Activated CD4-positive, alpha-beta T cell treated with anti-CD3 and anti-CD28 coated beads, Interleukin-2, amount 50 U/mL, for 24 hours (primary cell): ENCODE measurements at places on chromosomes 12 and 14.
A peak's percentile ranks its signal among the peaks of the same experiment; 100 is the strongest.

GRCh38 chr12:37565112-37565511, 751.5 kb upstream of the ALG10B start:
- DNase-seq, result no peak

- no peak for DNase-seq
Measured at GRCh38 chr14:97306133-97306759, 509.1 kb downstream of the VRK1 start.

DNA sequence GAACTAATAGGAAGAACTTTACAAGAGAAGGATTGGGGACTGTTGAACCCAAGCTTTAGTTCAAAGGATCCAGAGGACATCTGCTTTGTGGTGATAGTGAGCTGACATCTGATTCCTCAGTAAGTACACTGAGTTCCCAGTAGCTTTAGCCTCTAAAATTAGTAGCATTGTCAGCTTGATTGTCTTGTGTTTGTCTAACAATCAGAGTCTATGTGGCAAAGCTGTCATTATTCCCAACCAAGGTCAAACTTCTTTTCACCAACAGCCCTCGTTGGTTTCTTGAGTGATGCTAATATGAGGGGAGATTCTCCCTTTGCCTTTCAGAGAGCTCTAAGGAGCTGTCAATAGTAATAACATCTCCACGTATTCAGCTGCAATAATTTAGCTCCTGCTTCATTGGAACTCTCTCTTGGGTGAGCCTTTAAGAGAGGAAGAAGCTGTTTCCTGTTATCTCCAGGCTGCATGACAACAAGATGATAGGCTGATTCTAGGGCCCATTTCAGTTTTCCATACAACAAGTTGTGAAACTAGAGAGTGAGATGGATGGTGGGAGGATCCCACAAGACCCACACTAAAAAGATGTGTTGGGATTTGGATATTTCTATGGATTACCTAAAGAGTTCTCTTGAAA, 46.7 kb downstream of the TGFB3 start:
- no peak for DNase-seq

DNA sequence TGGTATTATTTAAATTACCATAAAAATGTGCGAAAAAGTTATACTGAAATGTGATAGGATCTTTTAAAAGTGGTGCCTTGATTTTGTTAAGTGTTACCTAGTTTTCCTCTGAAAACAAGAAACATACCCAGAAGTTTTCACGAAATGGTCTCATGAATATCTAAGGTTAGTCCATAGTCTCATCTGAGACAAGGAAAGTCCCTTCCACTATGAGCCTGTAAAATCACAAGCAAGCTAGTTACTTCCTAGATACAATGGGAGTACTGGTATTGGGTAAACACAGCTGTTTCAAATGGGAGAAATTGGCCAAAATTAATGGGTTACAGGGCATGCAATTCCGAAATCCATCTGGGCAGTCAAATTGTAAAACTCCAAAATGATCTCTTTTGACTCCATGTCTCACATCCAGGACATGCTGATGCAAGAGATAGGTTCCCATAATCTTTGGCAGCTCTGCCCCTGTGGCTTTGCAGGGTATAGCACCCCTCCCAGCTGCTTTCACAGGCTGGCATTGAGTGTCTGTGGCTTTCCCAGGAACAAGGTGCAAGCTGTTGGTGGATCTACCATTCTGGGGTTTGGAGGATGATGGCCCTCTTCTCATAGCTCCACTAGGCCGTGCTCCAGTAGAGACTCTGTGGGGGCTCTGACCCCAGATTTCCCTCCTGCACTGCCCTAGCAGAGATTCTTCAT, 271.4 kb downstream of the NAV3 start:
- no peak for DNase-seq

GRCh38 chr12:110640275-110641025, 26.5 kb downstream of the TCTN1 start:
- DNase-seq, result no peak

DNA sequence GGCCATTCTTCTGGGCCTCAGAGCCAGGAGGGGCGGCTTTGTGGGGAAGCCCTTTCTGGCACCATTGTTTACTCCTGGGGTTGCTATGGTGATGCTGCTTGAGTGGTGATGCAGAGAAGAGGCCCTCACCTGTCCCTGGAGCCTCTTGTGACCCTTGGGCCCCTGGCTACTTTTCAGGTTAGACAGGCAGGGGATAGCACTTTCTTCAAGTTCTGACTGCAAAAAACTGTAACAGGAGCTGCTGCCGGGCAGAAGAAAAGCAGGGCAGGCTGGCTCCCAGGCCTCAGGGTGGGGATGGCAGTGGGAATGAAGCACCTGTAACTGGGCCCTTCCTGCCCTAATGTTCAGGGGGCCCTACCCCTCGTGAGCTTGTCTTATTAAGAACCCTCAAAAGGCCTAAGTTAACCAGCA, at the start of gene TEX52:
TSS of gene TEX52 (minus strand) at position 19 of the 411 bp plus-strand sequence. CDS start at position 6, 13 bp downstream.
- no peak for DNase-seq

- DNase-seq, result no peak
Measured at GRCh38 chr14:73424453-73424852, 33.9 kb downstream of the NUMB start.

- no peak for DNase-seq
Measured at GRCh38 chr12:94768398-94769046, 118.2 kb upstream of the TMCC3 start.

DNA sequence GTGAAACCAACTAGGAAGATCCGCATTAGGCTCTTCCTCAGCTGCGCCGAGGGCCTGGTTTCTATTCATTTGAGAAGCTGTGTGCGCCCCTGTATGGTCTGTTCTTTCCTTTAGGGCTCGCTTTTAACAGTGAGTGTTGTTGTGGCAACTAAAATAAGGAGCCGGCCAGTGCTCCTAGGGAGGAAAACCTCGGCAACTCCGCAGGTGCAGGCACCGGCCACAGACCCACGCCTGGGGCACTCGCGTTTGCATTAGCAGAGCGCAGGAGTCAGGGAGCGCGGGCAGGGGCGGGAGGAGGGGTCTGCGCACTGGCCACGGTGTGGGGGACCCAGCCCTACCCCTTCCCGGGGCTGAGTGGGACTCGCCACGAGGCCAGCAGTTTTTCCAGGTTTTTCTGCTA, 50.5 kb downstream of the STX2 start:
- no peak for DNase-seq

DNA sequence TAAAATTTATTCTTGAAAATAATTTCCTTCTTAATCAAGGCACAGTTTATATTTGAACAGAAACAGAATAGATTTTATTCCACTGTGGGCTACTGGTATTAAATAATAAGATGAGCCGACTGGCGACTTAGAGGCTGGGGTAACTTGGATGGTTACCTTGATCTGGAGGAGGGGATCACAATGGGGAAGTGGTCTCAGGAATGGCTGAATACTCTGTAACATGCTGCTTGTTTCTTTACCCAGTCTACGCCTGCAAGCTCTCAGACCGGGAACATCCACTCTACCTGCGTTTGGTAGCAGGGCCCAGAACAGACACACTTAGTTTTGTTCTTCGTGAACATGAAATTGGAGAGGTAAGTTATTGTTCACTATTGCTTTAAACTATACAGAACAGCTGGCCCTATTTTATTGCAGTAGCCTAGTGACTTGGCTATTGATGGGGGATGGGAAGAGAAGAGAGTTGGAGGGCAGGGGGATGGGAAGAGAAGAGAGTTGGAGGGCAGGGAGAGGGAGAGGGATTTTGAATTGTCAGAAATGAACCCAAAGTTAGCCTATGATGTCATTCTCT, 67.9 kb downstream of the GNS start:
- DNase-seq, result no peak

DNA sequence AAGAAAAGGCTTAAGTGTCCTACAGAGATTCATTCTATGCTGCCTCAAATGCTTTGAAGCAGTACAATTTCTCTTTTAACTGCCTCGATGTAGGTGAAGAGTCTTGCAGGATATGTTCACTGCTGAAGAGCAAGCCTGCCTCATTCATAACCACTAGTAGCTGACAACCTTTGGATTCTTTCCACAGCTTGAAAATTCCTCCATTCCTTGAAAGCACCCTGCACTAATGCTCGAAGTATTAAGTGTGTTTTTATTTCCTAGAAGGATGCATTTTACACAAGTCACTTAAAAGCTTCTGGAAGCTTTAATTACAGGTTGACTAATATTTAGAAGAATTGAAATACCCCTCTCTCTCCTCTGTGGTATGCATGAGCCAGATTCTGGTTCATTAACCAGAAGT, 429.4 kb downstream of the DIO2 start:
- DNase-seq, result no peak

- no peak for DNase-seq
Measured at GRCh38 chr12:6367065-6367968, 8.0 kb downstream of the SCNN1A start.

DNA sequence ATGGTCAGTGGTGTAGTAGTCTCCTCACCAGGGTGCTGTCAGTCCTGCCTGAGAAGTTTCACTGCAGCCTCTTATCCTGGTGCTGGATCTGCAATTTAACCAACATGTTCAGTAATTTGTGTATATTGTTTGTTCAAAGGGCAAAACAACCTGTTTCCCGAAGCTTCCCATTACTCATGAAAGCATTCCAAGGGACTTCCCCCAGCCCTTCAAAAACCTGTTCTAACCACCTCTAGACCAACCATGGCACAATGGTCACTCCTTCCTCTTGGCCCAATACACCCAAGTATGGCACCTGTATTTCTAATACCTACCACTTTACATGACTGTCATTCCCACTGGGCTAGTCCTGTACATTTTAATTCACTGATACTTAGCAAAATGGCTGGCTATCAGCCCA, 12.1 kb downstream of the CKAP4 start:
- DNase-seq, result no peak

- no peak for DNase-seq
Measured at GRCh38 chr12:131962069-131962468, 12.3 kb downstream of the EP400 start.

- peak; percentile 79 for DNase-seq
Measured at GRCh38 chr14:21308479-21309237, 28.8 kb downstream of the RPGRIP1 start.

DNA sequence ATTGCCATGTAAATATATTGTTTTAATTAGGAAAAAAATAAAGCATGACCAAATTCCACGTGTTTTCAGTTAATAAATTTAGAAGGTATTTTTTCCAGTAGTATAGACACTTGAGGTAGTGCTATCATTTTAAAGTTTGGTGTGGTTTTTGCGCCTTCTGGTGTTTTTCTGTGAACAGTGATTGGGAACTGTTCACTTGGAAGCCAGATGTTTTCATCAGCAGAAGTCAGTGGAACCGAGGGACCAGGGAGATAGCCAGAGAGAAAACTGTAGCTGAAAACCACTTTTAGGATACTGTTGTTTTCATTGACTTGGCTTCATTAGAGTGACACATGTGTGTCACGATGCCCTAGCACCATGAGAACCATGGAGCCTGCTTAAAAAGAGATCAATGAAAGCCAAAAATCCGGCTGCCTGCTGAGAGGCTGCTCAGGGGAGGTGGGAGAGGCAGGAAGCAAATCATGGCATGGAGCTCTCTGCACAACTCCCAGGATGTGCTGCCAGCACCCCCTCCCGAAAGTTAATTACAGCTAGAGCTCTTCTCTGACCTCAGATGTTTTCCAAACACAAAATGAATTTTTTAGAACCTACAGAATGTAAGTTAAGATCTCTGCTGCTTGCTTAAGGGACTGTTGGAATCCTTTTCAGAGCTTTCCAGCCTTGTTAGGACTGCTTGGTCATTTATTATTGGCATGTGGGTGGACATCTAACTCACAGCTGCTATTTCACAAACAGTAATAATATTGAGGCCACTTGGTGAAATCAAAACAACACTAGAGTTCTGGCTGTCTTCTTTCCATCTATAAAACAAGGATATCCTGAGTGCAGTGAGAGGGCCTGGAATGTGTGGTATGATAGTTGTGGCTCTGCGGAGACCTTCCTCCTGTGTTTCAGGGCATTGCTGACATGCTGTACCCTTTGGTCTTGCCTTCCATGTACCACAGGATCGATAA, 192.3 kb downstream of the ANO4 start:
- no peak for DNase-seq

GRCh38 chr12:46749322-46749721, 76.5 kb downstream of the SLC38A4 start:
- DNase-seq, result no peak

DNA sequence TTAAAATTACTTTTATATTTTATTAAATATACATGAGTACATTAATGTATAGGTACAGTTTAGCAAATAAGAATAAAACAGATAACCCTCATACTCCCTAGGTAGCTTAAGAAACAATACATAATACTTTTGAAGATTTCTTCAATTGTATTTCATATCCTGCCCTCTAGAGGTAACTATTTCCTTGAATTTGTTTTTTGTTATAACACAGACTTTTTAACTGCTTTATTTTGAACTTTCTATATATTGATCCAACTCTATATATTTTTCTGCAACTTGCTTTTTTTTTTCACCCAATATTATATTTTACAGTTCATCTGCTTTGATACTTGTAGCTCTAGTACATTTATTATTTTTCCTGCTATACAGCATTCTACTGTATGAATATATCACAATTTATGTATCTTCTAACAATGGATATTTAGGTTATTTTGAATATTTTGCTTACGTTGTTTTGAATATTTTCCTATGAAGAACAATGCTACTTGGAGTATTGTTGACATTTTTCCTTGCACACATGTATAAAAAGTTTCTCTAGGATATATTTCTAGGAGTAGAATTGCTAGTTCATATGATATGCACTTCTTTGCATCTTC, 72.8 kb upstream of the ABCD2 start:
- no peak for DNase-seq

DNA sequence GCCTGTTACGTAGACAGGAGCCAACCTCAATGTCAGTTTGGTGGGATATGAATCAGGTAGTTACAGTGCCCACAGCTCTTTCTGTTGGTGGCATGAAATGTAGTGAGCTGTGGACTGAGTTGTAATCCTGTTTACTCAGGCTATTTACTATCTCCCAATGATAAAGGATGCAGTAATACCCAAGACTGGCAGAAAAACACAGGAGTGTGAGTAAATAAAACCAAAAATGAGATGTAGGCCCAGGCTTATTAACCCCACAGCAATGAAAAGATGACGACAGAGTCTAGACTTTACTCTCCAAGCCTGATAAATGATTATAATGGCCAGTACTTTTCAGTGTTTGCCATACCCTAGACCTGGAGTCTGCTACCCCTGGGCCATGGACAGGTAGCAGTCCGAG, 22.8 kb upstream of the LRIG3 start:
- no peak for DNase-seq

DNA sequence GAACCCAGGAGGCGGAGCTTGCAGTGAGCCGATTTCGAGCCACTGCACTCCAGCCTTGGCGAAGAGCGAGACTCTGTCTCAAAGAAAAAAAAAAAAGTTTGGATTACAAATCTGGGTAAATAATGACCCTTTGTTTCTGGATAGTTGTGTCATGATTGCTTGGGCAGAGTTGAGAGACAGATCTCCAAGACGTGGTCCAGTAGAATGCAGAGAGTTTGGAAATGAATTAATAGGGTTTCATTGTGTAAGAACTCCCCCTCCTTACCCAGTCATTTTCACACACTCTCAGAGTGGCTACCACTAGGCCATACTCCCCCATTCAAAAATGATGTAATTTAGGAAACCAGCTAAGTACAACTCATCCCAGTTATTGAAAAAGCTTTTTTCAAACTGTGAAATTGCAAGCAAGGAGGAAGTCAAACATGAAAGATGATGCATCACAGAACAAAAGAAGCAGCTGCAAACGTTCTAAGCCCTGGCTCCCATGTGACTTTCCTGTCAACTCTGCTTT, 1331.9 kb downstream of the AACS start:
- DNase-seq, result no peak
